ENCODE measurements at places on chromosomes 12 and 14.

- DNase-seq, result no peak
Observed at GRCh38 chr14:22955702-22956569, 954 bp downstream of the HAUS4 start.

GRCh38 chr12:112031472-112031871, 18.2 kb downstream of the ERP29 start:
- DNase-seq, result no peak

DNA sequence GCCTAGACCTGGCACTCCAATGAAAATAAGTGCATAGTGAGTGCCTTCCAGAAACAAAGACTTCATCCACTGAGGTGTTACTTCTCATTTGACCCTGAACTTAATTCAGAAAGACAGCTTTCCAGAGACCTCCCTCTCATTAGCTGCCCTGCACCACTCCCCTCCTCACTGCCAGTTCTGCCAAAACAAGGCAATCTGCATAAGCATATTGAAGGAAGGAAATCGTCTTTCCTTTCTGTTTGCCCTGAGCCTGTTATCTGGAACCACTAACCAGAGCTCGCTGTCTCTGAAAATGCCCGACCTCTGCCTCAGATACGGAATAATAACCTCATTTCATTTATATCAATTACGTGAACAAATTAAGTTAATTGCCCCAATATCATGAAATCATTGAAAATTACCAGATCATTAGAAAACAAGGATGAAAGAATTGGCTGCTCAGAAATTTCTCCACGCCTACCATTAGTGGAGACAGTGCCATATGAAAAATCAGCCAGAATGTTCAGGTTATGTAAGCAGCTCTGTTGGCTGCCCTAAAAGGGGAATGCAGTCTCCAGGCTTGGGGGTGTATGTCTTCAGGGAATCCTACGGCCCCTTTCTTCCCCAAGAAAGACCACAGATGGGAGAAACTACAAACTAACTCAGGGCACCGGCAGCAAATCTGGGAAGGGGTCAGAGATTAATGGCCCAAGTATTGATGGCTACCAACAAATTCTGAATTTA, 149.9 kb upstream of the FKBP4 start:
- DNase-seq, result no peak

GRCh38 chr12:38465020-38465419, 148.4 kb downstream of the ALG10B start:
- DNase-seq, result no peak

- DNase-seq, result no peak
Observed at GRCh38 chr12:105157606-105158005, 50.1 kb downstream of the WASHC4 start.

DNA sequence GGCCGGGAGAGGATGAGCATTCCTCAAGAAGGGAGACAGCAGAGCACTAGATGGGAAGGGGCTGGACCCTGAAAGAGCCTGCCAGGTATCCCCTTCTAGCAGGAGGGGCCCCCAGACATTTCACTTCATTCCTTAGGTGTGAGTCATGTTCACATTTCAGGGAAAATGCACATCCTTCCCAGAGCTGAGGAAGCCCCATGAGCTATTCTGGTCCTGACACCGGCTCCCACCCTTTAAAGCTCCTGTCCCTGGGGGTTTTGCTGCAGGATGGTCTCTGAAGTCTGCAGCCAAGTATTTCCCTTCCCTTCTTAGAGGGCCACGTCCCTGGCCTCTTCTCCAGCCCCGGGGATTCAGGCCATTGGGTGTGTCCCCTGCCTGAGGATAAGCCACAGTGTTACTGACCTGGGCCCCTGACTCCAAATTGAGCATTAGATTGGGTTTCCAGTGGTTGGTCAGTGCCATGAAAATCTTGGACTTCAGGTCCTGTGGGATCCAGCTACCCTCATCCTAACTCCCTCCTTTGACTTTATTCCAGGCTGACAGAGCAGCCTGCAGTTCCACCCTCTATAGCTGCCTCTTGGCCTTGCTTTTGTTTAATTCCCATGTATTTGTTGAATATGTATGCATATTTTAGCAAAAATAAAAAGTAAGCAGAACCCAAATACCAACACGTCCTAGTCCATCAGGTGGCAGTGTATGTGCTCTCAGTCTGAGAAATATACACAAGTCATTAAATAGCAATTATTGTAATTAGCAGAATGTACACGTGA, 267.1 kb downstream of the CACNA1C start:
- no peak for DNase-seq

DNA sequence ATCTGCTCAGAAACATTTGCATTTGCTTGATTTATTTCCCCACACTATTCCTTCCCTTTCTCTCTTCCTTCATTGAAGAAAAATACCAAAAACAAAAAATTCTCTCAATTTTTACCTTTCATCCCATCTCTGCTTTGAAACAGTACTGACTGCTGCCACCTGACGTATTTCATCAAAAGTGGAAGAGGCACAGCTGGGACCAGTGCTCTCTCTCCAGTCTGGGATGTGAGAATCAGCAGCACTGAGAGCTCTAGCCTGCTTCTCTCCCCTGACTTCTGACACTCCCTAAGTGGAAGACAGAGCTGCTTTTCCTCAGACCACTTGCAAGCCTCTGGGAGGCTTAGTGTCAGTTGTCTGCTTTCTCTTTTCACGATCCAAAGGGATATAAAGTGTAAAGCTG, 36.9 kb downstream of the TTLL5 start:
- no peak for DNase-seq

- no peak for DNase-seq
Observed at GRCh38 chr14:22613106-22613695, 15.1 kb downstream of the ABHD4 start.

- no peak for DNase-seq
Observed at GRCh38 chr14:20228681-20229080, at the start of gene OR11H7. TSS of gene OR11H7 (plus strand) at chr14:20228981.

DNA sequence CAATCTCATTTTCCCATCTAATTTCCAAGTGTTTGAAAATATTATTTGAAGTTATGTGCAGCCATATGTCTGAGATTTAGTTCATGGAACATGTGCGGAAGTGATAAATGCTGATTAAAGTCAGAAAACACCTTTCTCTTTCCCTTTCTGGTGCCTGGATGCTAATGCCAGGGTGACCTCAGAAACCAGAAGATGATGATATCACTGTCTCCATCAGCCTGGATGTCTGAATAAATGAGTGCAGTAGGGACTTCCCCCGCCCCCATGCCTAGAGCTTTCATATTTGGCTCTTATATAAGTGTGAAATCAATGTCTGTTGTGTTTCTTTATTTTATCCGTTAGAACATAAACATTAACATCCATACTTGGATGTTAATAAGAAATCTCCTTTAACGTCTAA, 261.9 kb upstream of the LRIG3 start:
- DNase-seq, result no peak

DNA sequence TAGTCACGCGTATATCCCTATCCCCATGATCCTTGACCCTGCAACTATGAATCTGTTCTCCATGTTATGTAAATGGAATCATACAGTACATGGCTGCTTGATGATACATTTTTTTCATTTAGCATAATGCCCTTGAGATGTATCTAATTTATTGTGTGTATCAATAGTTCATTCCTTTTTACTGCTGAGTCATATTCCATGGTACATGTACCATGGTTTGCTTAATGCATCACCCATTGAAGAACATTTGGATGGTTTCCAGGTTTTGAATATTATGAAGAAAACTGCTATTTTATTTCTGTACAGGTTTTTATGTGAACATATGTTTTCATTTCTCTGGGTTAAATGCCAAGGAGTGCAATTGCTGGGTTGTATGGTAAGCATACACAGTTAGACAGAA, 4.0 kb upstream of the RNASE10 start:
- DNase-seq, result no peak

- DNase-seq, result no peak
Observed at GRCh38 chr12:131905081-131905629, 10.7 kb downstream of the ULK1 start.

DNA sequence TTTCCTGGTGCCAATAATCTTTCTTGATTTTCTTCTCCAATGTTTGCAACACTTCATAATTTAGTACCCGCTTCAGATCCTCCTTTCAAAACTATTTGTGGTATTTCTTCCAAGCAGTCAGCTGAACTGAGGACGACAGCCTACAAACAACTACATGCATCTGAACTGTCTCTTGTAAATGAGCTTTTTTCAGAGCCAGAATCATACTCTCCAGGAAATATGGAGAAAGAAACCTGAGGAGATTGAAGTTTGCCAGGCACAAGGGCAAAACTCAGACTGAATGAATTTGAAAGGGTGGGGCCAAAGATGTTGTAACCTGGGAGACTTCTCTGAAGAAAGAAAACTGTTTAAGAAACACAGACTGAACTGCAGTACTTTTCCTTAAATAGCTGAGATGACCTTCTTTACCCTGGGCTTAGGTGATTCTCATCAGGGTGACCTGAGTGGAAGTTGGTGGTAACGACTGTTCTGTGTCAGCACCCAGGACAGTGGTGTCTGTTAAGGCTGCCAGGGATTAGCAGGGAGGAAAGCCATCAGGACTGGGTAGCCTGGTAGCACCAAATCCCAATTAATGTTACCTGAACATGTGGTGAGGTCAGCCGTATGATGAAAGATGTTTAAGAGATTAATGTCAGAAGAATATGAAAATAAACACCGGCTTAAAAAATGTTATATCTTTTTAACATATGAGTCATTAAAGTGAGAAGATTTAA, 95.0 kb downstream of the TGFB3 start:
- DNase-seq, result no peak

DNA sequence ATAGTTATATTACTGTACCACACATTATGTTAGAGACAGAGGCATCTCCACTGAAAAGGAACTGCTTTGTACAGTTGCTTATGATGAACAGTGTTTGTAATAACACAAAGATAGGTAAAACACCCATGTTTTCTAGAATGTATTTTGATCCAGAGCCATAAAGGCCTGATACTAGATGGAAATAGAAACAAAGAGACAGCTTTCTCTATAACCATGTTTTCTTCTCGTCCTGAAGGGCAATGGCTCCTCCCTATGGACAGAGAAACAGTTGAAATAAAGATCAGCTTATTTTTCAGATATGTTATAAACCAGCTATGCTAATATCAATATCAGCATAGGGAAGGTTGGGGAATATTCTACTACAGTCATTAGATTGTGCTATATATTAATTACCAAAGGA, 109.2 kb downstream of the ATXN7L3B start:
- DNase-seq, result no peak

Measured in hematopoietic multipotent progenitor cell (in vitro differentiated cells).